ENCODE measurements at places on chromosomes 7 and 10. TPM values are rescaled to one million over a fixed set of nuclear protein-coding genes. Genes with fewer than 3 reads are reported as not detected.

The CDNF gene
- total RNA-seq, result 1.1 TPM

The ATP6V1F gene
- total RNA-seq, result 271 TPM

The HPSE2 gene
- total RNA-seq, result not detected

The PGAM2 gene
- total RNA-seq, result not detected

The ANKRD30A gene
- 0.39 TPM for total RNA-seq

The SKIDA1 gene
- total RNA-seq, result 0.85 TPM

The JCAD gene
- total RNA-seq, result 17.8 TPM

The CHAT gene
- not detected for total RNA-seq

The PRSS37 gene
- not detected for total RNA-seq

The BTBD16 gene
- 0.57 TPM for total RNA-seq

The FGFBP3 gene
- 2.2 TPM for total RNA-seq

The GIMAP4 gene
- total RNA-seq, result not detected

The RNLS gene
- 9.7 TPM for total RNA-seq

The MKI67 gene
- total RNA-seq, result 59.2 TPM

The TRIM73 gene
- 1.2 TPM for total RNA-seq

The CALML3 gene
- total RNA-seq, result not detected

The CEP55 gene
- 68.6 TPM for total RNA-seq

The ERVW-1 gene
- total RNA-seq, result not detected

The C10orf71 gene
- total RNA-seq, result not detected

The PMS2 gene
- 12.7 TPM for total RNA-seq

The DPYSL4 gene
- total RNA-seq, result 18.9 TPM

The TMEM178B gene
- 1.5 TPM for total RNA-seq

The INMT gene
- total RNA-seq, result not detected

The SRRM3 gene
- total RNA-seq, result 11.1 TPM

The WEE2 gene
- not detected for total RNA-seq

The NRG3 gene
- total RNA-seq, result not detected

The FAM25G gene
- 1.1 TPM for total RNA-seq

The VWDE gene
- 1.4 TPM for total RNA-seq

The SFRP5 gene
- 2.3 TPM for total RNA-seq

The PLAC9 gene
- total RNA-seq, result not detected

Data from A549 treated with Mapracorat at 1 μM for 4 hours (cell line).